Peyer's patch (tissue), 4 donors: ENCODE measurements at places on chromosomes 7 and 10. TPM values are rescaled to one million over a fixed set of nuclear protein-coding genes. Genes with fewer than 3 reads are reported as not detected.

CREB5 gene
- total RNA-seq = 14.9 TPM

DKK1 gene
- 0.54 TPM for total RNA-seq

SYCE1 gene
- not detected for total RNA-seq

ZNF117 gene
- total RNA-seq = 3.1 TPM

GFRA1 gene
- total RNA-seq = 20.1 TPM

SLC25A40 gene
- 23.9 TPM for total RNA-seq

AKR1C2 gene
- total RNA-seq = 63.9 TPM

FHIP2A gene
- total RNA-seq = 26.3 TPM

ADAM12 gene
- 0.18 TPM for total RNA-seq

GARIN1A gene
- 3.4 TPM for total RNA-seq

EBLN1 gene
- not detected for total RNA-seq

ELAPOR2 gene
- 3.3 TPM for total RNA-seq
